Activated CD4-positive, alpha-beta T cell treated with anti-CD3 and anti-CD28 coated beads for 1 hour (primary cell): ENCODE measurements at places on chromosomes 12 and 14.

DNA sequence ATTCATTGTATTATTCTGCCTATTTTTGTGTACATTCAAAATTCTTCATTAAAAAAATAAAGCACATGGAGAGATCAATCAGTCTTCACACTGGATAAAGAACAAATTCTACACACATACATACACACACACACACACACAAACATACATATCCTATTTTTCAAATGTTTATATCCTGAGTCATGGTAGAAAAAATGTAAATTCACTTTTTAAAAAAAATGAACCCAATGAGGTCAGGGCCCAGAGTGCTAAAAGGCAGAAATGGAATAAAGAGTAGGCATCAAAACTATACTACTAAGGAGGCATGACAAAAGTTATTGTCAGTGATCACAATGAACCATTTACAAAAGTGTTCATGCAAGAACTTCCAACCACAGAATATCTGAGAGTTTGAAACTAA is 17.3 kb downstream of the GALC start:
- no peak for DNase-seq

- DNase-seq = no peak
Measured at GRCh38 chr12:76113800-76114757, 29.6 kb upstream of the NAP1L1 start.

DNA sequence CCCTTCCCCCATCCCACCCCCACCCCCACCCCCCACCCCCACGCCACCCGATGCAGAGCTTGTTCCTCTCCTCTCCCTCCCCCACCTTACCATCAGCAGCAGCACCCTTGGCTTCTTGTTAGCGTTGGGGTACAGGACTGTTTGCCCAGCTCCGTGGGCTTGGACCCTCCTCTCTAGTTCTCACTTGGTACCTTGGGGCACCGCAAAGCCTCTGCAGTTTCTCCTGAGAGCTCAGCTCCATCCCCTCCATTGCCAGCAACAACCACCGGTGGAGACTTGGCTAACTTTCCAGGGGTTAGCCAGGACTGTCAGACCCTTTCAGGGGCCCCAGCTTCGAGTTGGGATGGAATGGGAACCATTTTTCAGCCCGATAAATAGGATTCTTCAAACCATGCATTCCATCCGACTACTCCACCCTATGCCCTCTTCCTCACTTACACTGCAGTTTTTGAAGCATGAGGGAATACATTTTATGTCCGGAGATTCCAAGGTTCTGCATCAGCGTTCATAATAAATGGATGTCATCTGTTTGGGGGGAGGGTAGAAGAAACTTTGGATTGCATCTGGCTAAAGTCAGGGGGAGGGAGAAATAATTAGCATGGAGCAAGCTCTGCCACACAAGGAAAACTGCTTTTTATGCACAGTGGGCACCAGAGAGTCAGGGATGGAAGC is 1.1 kb downstream of the SCN8A start:
- DNase-seq = no peak

DNA sequence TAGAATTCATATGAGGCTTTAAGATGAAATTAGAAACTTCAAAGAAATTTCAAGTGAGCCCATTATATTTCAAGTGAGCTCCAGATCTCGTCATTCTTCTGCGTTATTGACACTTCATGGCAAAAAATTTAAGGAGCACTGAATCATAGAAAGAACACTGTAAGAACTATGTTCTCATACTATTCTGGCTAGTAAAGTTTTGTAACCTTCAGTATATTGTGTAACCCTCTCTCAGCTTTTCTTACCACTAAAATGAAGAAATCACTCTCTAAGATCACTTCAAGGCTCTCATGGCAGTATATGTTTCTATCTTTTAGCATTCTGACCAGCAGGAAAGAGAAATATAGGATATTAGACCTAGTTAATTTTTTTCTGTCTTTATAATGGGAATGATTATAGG is 6.3 kb downstream of the GPHN start:
- DNase-seq = no peak

- DNase-seq = no peak
Measured at GRCh38 chr12:1830401-1830845, 10.1 kb downstream of the LRTM2 start.

- DNase-seq = no peak
Measured at GRCh38 chr12:69658203-69658602, 40.9 kb downstream of the BEST3 start.

DNA sequence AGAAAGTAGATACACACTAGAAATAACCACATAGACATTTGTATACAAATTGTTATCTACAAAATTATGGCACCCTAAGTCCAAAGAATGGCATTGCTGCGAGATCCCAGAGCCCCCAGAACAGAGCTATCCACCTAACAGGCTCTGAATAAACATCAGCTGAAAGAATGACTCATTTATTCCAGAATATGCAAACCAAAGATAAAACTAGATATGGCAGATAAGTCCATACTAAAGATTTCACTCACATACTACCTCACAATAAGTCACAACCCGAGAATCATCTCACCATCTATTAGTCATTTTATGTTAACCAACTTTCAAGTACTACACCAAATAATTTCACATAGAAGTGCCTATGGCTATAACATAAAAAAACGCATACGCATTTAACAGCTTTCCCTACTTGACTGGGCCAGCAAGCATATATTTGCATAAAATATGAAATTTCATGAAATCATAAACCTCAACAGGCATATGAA is 5.6 kb downstream of the CNIH1 start:
- DNase-seq = no peak

DNA sequence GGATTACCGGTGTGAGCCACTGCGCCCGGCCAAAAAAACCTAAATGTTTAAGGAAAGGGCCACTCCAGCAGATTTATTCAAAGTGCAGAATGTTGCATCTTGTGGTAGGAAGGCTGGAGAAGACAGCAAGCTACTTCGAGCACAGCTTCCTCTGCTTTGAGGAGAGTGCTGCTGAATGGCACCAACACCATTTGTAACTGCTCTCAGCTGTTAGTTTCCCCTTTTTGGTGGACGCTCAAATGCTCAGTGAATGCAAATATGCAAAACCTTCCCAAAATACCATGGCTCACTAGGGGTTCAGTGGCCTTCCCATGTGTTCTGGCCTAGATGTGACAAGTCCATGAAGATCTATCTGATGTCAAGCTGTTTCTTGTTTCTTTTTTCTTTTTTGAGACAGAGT is 2.9 kb upstream of the TDRD9 start:
- no peak for DNase-seq

DNA sequence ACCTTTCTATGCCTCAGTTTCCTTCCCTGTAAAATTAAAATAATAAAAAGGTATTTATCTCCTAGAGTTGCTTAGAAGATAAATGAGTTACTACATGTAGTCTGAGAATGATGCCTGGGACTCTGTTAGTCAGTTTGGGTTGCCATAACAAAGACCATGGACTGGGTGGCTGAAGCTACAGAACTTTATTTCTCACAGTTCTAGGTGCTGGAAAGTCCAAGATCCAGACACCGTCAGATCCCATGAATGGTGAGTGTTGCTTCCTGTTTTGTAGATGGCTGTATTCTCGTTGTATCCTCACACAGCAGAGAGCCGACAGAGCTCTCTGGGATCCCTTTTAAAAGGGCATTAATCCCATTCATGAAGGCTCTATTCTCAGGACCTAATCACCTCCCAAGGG is 64.0 kb upstream of the LTA4H start:
- DNase-seq = no peak

DNA sequence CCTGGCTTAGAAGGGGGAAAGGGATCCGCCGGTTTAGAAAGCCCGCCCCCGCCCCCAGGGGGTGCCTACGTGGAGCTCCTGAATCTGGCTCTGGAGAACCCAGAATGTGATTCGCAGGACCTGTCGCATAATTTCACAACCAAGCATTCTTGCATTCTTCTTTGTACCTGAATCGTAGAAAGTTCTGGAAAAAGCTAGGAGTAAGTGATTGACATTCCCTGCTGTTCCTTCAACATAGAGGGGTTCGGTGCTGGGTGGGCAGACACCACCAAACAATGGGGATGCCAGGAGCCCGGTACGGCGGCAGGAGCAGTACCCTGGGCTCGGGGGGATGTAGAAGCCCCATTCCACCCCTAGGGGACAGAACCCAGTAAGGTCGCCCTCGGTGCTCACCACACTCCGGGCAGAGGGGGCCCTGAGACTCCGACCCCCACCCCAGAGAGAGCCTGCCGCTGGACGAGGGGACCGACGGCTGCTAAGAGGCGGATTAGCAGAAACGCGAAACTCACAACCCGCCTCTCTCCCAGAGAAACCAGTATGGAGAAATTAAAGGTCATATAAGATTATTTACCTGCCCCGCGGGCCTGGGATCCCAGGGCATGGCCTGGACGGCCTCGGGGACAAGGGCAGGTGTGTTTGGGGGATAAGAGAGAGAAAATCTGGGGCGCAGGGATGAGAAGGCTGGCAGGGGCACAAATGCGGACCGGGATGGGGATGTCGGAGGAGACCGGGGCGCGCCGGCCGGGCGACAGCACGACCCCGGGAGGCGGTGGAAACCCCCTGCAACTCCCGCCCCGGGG is 520 bp downstream of the CSRP2 start:
- DNase-seq = no peak

- no peak for DNase-seq
Measured at GRCh38 chr12:92673756-92674155, 29.0 kb upstream of the PLEKHG7 start.

GRCh38 chr12:3523058-3523457 is 32.1 kb downstream of the PRMT8 start:
- no peak for DNase-seq

DNA sequence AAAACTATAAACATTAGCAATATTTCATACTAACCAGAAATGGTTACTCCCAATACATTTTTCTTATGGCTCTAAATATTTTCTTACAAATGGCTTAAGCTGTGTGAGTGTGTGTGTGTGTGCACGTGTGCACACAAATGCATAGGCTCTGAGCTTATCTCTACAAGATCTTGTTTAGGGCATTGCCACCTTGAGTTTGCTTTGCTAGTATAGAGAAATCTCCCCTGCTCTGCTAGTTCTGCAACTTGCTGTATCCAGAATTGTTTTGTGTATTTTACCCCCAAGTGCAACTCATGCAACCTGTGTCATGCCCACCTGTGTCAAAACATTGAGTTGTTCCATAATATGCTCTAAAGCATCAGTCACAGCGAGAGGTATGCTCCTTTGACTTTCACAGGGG is 72.5 kb upstream of the DUSP6 start:
- DNase-seq = no peak

- no peak for DNase-seq
Measured at GRCh38 chr12:113220593-113221180, 577 bp upstream of the TPCN1 start.

DNA sequence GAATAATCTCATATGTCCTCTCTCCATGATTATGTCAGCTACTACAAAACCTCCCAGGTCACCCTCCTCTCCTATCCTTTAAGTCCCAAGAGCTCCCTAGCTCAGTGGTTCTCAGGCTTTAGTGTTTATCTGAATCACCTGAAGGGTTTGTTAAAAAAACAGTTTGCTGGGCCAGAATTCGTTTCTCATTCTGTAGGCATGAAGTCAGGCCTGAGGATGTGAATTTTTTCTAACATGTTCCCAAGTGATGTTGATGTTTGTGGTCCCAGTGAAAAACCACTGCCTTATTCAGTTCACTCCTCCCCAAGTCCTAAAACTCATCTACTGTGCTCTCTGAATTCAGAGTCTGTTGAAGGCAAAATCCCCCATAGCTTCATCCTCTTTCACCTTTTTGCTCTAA is 241.4 kb downstream of the ETNK1 start:
- DNase-seq = no peak

DNA sequence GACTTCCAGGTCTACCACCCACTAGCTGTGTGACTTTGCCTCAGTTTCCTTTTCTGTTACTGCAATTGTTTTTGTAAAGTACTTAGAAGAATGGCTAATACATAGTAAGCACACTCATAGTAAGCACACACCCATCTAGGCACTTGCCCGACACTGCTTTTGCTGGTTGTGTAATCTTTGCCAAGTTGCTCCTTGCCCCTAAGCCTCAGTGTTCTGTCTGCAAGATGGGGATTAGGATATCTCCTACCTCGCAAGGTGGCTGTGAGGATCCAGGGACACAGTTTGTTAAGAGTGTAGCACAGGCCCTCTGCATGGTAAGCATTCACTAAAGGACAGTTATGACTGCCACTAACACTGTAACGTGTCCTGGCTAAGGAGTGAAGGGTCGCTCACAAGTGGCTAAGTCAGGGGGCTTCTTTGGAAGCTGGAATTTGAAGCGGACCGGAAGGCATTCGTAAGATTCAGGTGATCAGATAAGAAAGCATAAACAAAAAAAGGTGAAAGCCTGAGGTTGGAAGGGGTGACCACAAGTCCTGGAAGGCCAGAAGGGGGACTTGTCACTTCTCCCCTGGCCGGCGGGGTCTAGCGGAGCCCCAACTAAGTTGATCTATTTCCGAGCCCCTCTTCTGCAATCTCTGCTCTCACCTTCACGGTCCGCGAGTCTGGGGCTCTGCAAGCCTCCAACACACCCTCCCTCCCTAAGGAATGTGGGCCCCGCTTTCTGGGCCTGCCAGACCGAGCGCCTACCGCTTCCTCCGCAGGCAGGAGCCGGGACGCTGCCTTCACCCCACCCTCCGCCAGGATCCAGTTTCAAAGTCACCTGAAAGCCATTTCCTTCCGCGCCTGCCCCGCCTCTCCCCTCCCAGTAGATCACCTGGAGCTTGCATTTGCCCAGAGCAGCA is 1.5 kb upstream of the PLEKHG3 start:
- no peak for DNase-seq

- DNase-seq = no peak
Measured at GRCh38 chr12:27807063-27807703, 27.1 kb upstream of the MANSC4 start.

DNA sequence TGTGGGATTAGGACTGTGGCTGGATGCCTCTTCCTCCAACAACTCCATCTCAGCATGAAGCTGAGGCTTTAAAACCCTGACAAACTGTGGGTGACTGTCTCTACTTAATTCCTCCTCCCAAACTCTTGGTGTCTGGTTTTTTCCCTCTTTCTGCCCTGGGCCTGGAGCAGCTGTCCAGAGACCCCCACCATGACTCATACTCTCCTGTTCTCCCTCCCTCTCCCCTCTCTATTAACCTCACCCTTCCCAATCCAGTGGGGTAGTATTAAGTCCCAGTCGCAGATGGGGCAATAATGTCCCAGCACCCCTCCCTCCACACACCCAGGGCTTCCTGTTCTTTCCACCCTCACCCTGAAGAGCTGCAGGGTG is 2.0 kb upstream of the DNAJC14 start:
- no peak for DNase-seq

DNA sequence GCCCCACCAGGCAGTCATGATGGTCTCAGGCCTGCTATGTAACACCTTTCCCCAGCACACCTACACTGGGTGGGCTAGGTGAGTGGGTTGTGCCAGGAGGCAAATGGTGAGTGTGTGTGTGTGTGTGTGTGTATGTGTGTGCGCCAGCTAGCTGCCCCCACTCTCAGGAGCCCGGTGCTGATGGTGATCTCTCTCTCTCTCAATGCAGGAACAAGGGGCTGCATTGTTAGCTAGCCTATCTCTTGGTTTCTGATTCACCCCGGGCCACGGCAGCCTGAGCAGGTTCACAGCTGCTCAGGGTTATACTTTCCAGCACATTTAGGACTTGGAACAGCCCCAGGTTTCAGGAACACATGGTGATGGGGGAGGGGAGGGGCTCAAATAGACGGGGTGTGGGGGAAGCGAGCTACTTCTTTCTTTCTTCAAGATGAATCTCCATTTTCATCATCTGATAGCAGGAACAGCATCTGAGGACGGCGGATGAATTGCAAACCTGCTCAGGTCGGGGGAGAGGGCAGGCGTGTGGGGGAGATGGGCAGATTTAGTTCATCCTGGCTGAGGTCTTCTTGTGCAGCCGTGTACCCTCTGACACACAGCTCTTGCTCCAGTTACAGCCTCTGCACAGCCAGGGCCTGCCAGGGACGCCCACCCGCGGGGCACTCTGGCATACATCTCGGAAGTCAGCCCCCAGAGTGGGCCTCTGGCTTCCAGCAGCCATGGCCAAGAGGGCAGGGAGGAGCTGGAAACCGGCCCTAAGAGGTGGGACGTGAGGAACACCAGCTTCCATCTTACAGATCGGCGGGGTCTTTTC is 137.6 kb downstream of the ZFP36L1 start:
- DNase-seq = no peak
